Naive thymus-derived CD8-positive, alpha-beta T cell (primary cell): ENCODE measurements at places on chromosomes 13 and 19. TPM values are rescaled to one million over a fixed set of nuclear protein-coding genes. Genes with fewer than 3 reads are reported as not detected.

- H3K4me1 ChIP-seq = peaks cover 70% of the 10 kb centered on the region
- DNase-seq = peak; percentile 69
- H3K27me3 ChIP-seq = no peaks in the 10 kb centered on the region
- peak overlapping the region; percentile 78 for H3K4me3 ChIP-seq
Observed at GRCh38 chr19:1855040-1855827, 7.0 kb upstream of the REXO1 start.

Gene ADAMTS10
- 190 TPM for total RNA-seq

Gene ASPDH
- not detected for total RNA-seq

DNA sequence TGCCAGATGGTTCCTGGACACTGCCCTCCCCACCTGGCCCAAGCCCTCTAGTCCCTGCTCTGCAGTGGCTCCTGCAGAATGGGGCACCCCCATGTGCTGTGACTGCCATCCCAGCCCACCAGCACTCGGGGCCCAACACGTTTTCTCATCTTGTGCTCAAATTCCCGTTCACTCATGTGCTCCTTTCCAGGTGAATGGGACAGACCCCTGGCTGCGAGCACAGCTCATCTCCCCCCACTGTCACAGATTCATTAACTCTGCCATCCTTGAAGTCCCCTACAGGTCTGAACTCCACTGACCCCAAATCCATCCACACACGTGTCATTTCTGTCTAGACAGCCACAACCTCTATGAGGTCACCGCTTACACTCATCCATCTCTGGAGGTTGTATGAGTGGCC, 23.6 kb downstream of the TUBA3C start:
- H3K4me1 ChIP-seq = no peaks in the 10 kb centered on the region
- H3K27me3 ChIP-seq = no peaks in the 10 kb centered on the region
- no peak for DNase-seq
- no peak overlapping the region for H3K4me3 ChIP-seq
- no peak overlapping the region for H3K27ac ChIP-seq

DNA sequence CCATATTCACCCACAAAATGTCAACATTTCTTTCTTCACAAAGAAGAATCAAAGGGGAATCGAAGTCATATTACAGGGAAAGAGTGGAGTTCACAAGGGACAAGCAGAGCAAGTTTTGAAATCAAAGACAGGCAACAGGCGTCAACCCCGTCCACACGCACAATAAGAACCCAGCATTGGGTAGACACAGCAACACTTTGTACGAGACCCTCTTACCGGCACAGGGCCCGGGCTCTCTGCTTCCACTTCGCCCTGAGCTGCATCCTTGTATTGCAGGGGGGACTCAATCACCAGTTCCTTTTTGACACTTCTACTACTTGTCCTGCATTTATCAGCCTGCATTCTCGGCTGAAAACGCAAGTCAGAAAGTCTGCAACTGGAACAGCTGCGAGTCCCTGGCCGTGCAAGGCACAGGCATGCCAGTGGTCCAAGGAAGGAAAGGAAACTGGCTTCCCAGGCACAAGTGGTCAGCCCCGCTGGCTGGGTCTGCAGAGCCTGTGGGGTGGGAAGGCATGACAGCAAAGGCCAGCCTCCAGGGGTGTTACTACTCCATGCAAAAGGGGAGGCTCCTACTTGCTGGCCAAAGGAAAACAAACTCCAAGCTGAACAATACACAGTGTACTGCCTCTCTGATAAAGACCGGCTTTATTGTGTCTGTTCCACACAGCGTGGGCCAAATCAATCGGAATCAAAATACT, at the start of gene DOCK9:
TSS of gene DOCK9 (minus strand) at position 497 of the 698 bp plus-strand sequence. CDS start at position 342, 155 bp downstream.
- peaks cover 70% of the 10 kb centered on the region for H3K4me1 ChIP-seq
- no peak for DNase-seq
- H3K27me3 ChIP-seq = no peaks in the 10 kb centered on the region

Gene COMP
- not detected for total RNA-seq

- H3K4me1 ChIP-seq = peaks cover 35% of the 10 kb centered on the region
- H3K27me3 ChIP-seq = no peaks in the 10 kb centered on the region
- peak overlapping the region; percentile 79 for H3K27ac ChIP-seq
- peak overlapping the region; percentile 36 for H3K4me3 ChIP-seq
- H3K36me3 ChIP-seq = no peaks in the 10 kb centered on the region
Observed at GRCh38 chr19:18649371-18650020, 12.7 kb downstream of the KLHL26 start.

Gene ZNF77
- total RNA-seq = 6.9 TPM

DNA sequence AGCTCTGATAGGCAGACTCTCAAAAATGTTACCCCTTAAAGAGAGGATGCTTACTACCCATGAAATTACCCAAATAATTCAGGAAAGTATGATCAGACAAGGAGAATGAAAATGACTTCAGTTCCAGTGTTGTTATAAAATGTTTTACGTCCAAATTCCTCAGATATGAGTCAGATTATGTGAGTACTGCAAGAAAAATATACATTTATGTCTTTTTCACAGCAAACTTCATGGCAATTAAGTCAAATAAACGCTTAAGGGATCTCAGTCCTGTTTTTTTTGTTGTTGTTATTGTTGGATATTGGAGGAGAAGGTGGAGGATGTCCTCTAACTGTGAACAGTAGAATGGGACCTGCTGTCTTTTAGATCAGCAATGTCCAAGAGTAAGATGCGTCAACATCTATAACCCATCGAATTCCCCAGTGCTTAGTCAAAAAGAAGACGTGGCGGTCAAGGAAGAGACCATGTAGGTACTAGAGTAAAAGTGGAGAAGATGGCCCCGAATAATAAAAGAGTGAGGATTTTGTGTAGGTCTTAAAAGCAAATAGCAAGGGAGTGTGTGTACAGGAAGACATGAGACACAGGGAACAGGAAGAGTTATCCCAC, 215.4 kb upstream of the IRS2 start:
- no peak for DNase-seq
- H3K36me3 ChIP-seq = no peaks in the 10 kb centered on the region
- H3K4me3 ChIP-seq = no peak overlapping the region
- H3K27me3 ChIP-seq = no peaks in the 10 kb centered on the region
- no peaks in the 10 kb centered on the region for H3K4me1 ChIP-seq
- H3K27ac ChIP-seq = no peak overlapping the region
